MM.1S (cell line): ENCODE measurements at places on chromosomes 4 and X.

GRCh38 chrX:49656533-49656932 is 39.3 kb downstream of the PAGE1 start:
- DNase-seq, result no peak

- DNase-seq, result no peak
These were observed 44.2 kb downstream of the MAML3 start for GRCh38 chr4:140109737-140110136.

DNA sequence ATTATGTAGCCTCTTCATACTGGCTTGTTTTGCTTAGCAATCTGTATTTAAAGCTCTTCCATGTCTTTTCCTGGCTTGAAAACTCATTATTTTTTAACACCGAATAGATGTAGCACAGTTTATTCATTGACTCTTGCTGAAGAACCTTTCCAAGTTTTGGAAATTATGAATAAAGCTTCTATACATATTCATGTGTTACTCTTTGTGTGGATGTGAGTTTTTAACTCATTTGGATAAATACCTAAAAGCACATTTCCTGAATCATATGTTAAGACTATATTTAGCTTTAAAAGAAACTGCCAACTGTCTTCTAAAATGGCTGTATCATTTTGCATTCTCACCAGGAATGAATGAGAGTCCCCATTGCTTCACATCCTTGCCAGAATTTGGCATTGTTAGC is 2061.7 kb upstream of the AGA start:
- no peak for DNase-seq

DNA sequence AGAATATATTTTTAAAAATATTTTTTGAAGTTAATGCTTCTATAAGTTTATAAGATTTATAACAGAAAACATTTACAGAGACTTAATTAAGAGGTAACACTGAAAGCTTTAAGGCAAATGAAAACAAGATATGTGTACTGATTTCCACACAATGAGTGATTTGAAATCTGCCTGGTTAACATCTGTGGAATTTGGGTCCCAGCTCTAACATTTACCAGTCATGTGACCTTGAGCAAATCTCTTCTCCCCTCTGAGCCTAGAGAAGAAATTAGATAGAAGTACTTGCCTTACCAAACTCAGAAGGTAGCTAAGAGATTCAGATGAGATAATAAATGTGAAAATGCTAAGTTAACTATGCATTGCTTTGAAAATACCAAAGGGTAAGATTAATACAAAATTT is 458.8 kb upstream of the LCORL start:
- DNase-seq, result no peak

DNA sequence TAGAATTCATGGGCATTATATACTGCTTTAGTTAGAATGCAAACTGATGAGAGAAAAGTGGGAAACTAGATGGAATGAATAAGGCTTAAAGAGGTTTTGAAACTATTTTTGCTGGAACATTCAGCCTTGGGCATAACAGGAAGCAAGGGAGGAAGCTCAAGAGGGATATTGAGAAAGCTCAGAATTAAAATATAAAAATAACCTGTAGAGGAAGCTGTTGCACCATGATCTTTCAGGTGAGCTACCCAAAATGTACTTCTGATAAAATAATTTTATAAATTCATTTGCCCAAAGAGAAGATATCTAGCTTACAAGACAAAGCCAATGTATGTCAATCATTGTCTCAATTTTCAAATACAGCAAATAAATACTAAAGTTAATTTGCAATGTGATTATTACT is 11.3 kb downstream of the GC start:
- DNase-seq, result no peak

DNA sequence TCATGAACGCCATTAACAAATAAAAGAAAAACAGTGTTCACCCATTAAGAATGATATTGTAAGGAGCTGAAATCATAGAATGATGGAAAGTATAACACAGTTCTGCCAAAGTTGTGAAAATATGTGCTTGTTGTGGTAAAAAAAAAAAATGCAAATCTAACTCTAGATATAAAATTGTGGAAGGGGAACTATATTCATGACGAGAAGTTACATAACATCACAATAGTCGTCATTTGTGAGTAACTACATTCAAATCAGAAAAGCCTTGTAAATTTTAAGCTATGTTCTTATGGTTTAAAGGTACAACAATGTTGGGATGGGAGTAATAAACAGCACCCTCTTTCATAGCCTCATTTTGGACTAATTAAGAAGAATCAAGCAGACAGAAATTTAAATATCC is 57.6 kb upstream of the PRDM8 start:
- no peak for DNase-seq

- DNase-seq, result no peak
These were observed 505.1 kb downstream of the PPARGC1A start for GRCh38 chr4:23384741-23385140.

DNA sequence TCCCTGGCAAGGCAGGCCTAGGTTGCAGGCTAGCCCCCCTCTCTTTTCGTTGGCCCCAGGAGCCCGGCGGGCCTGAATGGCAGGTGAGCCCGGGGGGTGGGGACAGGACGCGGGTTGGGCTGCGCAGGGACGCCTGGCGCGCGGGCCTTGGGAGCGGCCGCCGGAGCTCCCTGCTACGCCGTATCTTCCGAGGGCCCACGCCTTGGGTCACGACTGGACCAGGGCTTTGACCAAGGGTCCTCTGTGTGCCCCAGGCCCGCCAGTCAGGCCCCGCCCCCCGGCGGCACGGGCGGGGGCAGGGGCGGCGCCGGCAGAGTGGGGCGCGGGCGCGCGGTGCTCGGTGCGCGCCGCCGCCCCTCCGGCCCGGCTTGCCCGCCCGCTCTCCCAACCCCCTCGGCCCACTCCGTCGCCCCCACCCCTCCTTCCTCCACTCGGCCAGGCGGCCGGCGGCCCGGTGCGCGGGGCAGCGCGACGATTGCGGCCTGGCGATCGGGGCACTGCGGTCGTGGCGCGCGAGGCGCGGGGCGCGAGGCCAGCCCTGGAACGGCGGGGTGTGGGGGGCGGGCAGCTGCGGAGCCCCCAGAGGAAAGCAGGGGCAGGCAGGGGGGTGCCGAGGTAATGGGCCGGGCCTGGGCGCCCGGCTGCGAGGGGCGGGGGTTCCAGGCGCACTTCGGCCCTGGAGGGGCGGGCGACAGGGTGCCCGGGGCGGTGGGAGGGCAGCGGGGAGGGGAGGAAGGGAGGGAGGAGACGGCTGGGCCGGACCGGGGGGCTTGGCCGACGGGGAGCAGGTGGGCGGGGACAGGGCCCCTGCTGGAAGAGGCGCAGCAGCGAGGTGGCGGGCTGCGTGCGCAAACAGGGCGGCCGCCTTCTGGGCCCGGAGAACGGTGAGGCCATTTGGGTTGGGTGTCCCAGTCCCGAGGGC is at the start of gene PRRG3:
Gene PRRG3, plus strand, starts transcription at position 798 of the 922 bp plus-strand sequence. CDS start 3,357 bp downstream, outside the sequence.
- no peak for DNase-seq

- no peak for DNase-seq
These were observed 24.4 kb upstream of the MAP7D3 start for GRCh38 chrX:136275553-136275952.

GRCh38 chr4:137901114-137901513 is 341.0 kb downstream of the SLC7A11 start:
- DNase-seq, result no peak

- DNase-seq, result no peak
These were observed 132.2 kb upstream of the KIT start for GRCh38 chr4:54525602-54526001.

DNA sequence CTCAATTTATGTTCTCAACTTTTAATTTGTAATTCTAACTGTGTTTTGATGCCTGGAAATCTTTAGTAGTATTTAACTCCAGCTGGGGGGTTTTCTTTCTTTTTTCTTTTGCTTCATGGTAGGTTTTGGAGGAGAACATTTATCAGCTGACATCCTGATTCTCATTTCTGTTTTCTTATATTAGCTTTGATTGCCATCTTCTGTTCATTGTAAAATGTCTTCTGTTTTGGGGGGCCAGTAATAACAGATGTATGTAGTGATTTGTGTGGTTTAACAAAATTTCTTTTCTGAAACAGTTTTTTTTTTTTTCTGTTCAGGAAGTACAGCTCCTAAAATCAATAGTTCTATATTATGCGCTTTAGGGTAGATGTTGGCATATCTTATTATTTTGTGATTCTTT is 182.2 kb downstream of the GABRB1 start:
- no peak for DNase-seq

- no peak for DNase-seq
These were observed 171.7 kb upstream of the ZCCHC13 start for GRCh38 chrX:74132280-74132679.

GRCh38 chr4:36152735-36153134 is 91.6 kb downstream of the ARAP2 start:
- no peak for DNase-seq

DNA sequence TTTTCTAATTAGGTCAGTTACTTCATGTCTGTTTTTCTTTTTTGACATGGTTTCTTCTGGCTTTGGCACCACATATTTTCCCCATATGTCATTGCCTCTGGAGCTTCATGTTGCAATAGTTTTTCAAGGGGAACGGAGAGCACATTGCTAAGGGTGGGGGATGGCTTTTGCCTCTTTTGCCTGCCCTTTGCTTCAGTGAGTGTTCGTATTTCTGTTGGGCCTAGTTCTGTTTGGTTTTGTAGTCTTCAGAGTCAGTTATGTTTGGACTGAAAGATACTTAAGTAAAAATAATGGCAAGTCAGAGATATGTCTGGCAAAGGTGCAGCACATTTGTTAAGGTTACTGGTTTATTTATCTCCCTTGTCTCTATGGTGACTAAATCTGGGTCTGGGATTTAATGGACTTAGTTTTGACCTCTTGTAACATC is 29.1 kb downstream of the FHL1 start:
- DNase-seq, result no peak

GRCh38 chrX:82813671-82814078 is 694.4 kb upstream of the POU3F4 start:
- no peak for DNase-seq

DNA sequence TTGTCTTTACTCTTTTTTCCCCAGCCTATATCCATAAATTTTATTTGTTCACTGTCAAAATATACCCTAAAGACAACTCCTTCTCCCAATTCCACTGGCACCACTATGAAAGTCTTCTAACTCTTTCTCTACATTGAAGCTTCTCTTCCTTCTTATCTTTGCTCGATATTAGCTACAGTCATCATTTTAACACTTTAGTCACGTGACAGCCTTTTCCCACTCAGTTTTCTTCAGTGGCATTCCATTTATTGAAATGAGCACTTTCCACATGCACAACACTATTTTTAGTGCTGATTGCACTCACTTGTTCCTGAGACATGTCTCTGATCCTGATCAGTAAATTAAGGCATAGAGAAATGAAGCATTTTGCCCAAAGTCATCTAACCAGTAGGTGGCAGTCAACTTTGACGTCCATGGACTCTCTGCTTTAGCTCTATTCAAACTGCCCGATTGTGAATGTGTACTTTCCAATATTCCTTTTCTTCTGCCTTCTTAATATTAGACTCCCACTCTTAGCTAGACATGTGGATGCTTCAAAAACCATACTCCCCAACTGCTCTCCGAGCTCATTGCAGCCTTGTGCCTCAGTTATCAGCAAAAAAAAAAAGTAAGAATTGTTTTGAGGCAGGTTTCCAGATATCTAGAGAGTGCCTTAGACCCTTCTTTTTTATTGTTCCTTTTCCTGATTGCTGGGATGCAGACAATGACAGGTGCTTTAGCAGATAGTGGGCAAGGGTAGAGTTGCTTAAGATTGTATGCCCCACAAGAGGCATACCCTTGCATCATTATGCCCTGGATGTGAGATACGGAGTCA is 394.4 kb upstream of the ADGRL3 start:
- peak; percentile 63 for DNase-seq

DNA sequence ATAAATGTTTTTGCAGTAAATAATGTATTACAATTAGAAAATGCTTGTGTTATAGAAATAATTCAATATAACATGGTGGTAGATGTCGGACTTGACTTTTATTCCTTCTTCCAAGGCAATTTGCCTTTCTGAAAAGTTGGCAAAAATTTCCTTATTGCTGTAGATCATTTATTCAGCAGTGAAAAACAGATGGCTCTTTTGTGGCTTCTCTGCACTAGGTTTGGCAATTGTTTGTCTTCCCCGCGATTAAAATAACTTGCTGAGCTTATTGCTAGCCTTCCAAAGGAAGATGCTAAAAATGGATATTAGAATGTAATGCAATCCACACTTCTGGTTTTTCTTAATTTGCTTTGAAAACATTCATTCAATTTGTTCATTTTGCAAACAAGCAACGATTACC is 1977.9 kb upstream of the ADGRL3 start:
- DNase-seq, result no peak

DNA sequence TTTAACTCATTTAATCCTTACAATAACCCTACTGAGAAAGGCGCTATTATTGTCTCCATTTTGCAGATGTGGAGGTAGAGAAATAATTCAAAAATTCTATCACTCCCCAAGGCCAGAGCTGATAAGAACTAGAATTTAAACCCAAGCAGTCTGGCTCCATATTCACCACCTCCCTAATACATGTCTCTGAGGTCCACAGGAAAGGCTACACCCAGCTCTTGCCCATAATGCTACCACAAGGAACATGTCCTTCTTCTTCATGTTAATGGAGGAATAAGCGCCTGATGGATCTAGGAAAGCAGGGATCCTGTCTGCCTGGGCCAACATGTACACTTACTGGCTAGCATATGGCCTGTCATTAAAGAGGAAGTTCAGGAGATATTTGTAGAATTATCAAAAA is 16.3 kb downstream of the APBB2 start:
- DNase-seq, result no peak
